Activated CD4-positive, alpha-beta T cell treated with anti-CD3 and anti-CD28 coated beads, Interleukin-2, Interleukin-4, amounts not matched to agents 100 ng/mL and 50 ng/mL, durations not matched to agents 16 hours and 8 hours (primary cell): ENCODE measurements at places on chromosomes 12 and 14.

- peak; percentile 8 for DNase-seq
Observed at GRCh38 chr14:68208626-68209317, 389.2 kb downstream of the RAD51B start.

DNA sequence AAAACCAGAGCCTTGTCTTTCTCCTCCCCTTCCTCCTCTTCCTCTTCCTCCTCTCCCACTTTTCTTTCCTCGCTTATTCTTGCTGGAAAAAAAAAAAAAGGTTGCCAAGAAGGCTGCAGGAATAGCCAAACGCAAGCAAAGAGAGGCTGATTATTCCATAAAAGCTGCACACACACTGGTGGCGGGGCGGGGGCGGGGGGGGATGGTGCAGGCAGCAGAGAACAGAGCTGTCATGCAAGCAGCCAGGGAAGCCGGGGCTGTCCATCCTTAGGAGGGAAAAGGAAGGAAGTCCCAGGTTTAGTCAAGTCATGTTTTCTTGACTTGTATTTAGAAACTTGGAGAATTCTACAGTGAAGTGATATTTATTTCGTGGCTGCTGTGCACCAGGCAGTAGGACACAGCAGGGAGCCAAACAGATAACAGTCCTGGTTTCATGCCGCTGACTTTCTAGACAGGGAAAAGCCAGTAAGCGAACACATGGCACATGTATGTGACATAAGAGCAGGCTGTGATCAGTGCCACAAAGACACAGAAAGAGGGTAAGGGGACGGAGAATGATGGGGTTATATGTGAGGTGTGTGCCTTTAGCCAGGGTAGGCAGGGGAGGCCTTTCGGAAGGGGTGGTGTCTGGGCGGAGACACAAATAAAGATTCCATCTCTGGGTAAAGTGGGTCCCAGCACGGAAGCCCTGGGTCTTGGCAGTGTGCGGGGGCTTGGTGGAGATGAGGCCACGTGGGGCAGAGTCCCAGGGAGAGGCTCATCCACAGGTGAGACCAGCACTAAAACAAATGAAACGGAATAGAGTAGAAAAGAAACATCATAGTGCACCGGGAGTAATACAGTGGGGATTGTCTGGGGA lies 56.6 kb upstream of the SCN8A start:
- no peak for DNase-seq

- no peak for DNase-seq
Observed at GRCh38 chr14:92175811-92176210, 54.0 kb downstream of the CPSF2 start.

DNA sequence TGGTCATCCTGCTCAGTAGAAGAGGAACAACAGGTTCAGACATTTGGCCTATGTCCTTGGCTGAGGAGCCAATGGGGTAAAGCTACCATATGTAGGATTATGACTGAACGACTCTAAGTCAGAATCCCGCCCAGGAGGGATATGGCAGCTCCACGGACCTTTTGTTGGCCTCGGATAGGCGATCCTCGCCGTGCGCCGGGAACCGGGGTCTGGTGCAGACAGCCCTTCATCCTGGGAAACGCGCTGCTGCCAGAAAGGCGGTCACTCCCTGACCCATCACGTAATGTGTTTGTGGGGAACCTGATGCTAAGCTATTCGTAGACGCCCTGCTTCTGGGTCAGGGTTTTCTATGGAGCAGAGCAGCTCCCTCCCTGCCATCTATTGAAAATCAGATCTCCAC lies 178.9 kb upstream of the ALG10B start:
- no peak for DNase-seq

DNA sequence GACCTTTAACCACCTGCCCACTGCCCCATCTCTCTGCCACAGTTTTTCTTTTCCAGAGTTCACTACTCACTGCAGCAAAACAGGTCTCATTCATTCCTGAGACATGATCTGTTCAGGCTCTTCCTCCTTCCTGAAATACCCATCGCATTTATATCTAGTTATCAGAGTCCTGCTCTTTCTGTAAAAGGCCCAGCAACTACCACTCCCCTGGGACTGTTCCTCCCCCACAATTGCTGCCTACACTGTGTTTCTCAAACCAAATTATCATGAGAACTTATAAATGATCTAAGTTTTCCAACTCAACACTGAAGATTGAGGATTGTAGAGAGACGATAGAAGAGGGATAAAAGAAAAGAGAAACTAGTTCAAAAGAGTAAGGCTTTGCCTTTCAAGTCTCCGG lies 40.8 kb upstream of the EPS8 start:
- no peak for DNase-seq

DNA sequence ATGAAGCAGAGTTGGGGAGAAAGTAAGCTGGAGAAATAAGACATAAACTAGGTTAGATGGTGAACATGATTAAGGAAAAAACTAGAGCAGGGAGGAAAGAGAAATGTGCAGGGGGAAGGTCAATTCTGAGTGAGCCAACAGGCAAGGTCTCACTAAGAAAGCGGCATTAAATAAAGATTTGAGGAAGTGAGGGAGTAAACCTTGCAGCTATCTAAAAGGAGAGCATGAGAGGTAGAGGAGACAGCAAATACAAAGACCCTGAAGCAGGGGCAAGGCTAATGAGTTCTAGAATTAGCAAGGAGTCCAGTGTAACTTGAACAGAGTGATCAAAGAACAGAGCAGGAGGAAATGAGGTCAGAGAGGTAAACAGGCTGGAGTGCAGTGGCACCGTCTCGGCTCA lies 4.4 kb upstream of the SOCS2 start:
- no peak for DNase-seq

- DNase-seq: no peak
Observed at GRCh38 chr12:3416159-3416558, 74.8 kb upstream of the PRMT8 start.

DNA sequence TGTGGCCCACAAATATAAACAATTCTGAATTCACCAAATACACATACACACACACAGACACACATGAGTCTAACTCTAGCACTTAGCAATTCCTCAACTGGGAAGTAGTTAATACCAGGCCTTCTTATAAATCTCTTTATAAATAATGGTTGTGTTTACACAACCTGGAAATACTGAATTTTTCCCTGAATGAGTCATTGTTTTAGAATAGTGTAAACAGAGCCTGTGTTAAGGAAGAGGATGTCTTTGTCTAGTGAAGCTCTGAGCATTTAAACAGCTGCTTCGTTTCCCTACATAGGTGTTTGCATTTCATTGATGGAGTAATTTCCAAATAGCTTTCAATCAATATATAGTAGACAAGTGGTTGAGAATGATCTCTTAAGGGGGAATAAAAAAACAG lies 218.8 kb downstream of the BTG1 start:
- DNase-seq: no peak

DNA sequence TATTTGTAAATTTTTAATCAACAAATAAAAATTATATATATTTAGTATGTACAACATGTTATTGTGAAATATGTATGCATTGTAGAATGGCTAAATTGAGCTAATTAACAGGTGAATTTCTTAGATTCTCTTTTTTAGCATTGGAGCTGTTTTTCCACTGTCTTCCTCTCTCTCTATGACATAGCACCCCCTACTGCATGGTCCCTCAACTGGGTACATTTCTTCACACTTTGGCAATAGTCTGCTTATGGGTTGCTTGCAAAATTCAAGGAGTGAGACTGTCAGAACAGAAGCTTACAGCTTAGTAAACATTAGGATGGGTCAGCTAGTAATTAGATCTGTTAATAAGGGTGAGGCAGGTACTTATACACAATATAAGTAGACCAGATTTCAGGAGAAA lies 658.5 kb upstream of the MGAT4C start:
- DNase-seq: no peak

GRCh38 chr14:103803661-103804060 lies 43.7 kb downstream of the PPP1R13B start:
- no peak for DNase-seq

GRCh38 chr12:115990241-115990640 lies 287.3 kb downstream of the MED13L start:
- DNase-seq: no peak

DNA sequence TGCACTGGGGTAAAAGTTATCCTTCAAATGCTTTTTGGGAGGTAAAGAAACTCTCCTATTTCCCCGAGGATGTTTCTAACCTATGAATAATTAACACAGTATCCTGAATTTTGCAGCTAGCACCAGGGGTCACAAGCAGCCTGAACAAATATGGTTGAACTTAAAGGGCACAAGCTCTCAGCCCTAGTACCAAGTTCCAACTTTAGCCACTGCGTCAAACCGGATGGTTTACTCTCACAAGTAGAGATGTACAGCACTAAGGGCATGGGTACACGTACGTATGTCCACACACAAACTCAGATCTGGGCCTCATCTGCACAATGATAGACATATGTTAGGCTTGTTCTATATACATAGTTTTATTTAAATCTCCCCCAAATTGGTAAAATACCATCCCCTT lies 4.7 kb downstream of the CCDC88C start:
- DNase-seq: no peak

GRCh38 chr12:54975875-54976274 lies 8.7 kb downstream of the TESPA1 start:
- DNase-seq: no peak

- no peak for DNase-seq
Observed at GRCh38 chr12:106091446-106091820, 47.3 kb downstream of the NUAK1 start.

DNA sequence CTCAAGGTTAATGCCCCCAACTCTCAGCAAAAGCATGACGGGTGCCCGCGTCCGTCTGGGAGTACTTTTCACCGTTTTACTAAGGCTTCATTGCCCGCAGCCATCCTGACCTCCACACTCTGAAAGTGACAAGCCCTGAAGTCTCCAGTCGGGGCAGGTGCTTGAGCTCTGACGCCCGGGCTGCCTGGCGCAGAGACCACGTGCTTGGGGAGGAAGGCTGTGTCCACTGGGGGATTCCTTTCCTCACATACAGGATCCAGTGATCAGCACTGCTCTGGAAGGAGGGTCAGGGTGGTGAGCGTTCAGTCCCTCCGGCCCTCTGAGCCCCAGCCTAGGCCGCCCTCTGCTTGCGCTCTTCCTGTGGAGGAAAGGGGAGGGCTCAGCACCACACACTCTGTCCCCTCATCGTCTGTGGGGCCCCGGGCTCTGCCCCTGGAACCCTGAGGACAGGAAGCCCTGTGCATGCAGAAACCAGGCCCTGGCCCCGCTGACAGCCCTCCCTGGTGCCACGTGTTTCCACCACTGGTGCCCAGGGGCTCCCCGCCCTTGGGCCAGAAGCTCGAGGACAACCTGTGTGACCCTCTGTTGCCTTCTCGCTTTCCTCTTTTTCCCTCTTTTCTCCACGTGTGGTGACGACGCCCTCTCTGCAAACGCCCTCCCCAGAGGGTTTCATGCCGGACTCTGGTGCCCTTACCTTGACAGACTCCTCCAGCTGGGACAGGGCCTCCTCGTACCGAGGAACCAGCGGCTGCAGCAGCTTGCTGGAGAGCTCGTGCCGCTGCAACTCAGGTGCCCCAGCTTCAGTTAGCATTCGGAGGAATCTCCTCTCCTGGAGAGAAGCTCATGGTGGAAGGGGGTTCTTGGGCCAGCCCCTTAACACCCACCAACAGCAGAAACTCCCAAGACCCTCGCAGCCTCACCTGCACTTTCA lies 4.9 kb downstream of the DDX51 start:
- no peak for DNase-seq

- no peak for DNase-seq
Observed at GRCh38 chr12:58657190-58657589, 263.1 kb downstream of the LRIG3 start.

DNA sequence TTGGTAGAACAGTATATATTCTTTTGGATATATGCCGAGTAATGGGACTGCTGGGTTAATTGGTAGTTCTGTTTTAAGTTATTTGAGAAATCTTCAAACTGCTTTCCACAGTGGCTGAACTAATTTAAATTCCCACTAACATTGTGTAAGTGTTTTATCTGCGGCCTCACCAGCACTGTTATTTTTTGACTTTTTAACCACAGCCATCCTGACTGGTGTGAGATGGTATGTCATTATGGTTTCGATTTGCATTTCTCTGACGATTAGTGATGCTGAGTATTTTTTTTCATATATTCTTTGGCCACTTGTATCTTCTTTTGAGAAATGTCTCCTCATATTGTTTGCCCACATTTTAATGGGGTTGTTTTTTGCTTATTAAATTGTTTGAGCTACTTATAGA lies 357.4 kb downstream of the C12orf50 start:
- no peak for DNase-seq

GRCh38 chr12:9064815-9065606 lies 50.7 kb downstream of the A2M start:
- DNase-seq: no peak

DNA sequence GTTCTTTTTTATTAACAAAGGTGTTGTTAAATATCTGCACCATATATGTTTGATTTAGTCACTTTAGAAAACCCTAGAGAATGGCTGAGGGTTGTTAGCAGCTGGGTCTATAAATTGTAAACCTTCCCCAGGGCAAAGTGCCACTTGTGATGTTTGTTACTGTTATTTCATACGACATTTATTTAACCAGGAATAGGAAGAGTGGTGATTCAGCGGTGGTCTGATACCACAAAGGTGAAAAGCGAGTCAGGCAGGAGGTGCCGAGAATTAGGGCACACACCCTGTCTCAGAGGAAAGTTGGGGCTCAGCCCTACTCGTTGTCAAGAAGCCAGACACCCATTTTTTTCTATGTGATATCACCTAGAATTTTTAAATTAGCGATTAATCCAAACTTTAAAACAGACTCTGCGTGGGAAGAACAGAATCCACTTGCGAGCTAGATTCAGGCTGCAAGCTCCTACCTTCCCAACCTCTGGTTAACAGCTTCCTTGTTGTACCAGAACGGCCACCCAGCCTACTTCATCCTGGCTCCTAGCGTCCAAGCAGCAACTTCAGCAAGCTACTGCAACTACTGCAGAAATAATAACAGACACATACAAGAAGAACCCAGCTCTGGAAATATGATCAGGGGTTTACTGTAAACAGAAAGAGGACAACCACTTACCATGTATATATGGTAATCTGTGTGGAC lies 126.7 kb downstream of the TMEM132D start:
- no peak for DNase-seq
